NCI-H226 (cell line): ENCODE measurements at places on chromosomes 1 and 21.
A peak's percentile ranks its signal among the peaks of the same experiment; 100 is the strongest.

DNA sequence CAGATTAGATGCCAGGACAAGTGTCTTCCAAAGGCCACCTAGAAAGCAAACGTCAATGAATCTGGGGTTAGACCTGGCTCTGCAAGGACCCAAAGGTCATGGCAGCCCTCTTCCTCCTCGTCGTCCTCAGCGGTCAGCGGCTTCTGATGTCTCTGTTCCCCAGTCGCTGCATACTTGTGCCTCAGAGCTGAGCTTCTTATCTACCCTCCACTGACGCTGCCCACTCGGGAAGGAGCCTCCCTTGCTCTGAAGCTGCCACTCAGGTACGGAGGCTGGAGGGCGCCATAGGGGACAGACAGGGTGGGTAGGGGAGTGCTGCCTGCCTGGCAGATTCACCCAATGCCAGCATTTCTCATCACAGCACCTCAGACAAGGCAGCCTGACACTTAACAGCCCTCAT lies 11.4 kb upstream of the UMODL1 start:
- no peak for DNase-seq

GRCh38 chr1:36137776-36138175 lies 11.5 kb downstream of the TRAPPC3 start:
- DNase-seq, result no peak

DNA sequence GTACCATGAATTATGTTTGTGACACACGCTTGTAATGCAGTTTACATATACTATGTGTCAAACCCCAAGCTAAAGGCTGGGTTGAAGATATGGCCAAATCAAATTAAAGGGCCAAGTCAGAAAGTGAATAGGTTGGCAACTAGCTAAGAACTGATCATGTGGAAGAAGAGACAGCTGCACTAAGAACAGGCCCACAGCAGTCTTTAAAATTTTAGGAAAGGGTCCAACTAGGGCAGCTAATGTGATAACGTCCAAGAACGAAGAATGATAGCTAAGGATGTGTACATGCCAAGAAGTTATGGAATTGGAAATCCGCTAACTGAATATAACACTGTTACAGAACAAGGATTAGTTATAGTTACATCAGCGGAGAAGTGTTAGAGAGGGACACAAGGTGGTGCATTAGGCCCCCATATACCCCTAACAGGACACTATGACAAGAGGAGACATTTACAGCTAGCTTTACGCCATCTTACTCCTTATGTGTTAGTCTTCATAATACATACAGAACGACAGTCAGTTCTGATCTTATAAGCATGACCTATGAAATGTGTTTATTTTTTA lies 6.5 kb upstream of the RNF2 start:
- DNase-seq, result no peak

DNA sequence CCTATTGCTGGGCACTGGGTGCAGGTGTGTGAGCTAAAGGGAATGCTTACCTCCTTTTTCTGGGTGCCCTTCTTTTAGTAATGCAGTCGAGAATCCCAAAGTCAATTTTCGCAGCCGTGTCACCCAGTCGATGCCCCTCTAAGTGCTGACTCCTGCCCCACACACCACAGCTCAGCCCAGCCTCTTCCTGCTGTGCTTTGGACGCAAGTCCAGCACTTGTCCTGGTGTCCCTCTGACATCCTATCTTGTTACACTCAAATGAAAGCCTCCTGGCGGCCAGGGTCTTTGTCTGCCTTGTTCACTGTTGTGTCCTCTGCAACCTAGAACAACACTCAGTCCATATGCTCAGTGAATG lies 58.5 kb upstream of the RUNX3 start:
- DNase-seq, result no peak

DNA sequence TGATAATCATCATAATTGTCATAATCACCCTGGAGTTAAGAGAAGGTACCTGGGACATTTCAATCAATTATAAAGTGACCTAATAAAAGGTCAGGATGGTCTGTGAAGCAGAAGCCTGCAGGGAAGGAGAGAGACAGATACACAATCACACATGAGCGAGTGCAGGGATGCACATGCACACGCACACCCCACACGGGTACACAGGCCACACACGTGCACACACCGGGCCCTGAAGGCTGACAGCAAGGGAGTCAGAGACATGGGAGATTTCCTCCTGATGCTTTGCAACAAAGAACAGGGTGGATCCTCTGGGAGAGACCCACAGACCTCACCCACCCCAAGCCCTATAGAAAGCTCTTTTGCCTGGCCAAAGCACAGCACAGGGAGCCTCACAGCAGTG lies 82.3 kb upstream of the ZC3H12A start:
- no peak for DNase-seq

- DNase-seq, result no peak
These were observed 266.3 kb downstream of the RHOU start for GRCh38 chr1:229001467-229002011.

GRCh38 chr1:217052626-217053025 lies 329.4 kb upstream of the ESRRG start:
- DNase-seq, result no peak

DNA sequence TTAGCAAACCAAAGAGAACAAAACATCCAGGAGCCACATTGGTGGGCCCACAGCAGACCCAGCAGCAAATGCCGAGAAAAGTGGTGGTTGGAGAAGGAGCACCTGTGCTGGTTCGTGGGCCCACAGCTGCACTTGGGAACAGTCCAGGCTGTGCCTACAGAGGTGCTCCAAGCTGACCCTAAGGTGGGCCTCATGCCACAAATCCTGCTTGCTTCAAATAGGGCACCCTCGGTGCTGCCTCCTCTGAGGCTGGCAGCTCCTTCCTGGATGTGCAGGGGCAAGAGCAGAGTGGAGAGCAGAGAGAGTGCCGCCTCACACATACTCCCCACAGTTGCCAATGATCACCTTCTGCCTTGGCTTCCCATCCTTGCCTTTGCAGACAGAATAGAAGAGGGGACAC lies 40.1 kb downstream of the BMP8A start:
- no peak for DNase-seq

- no peak for DNase-seq
These were observed 70.2 kb downstream of the CCDC30 start for GRCh38 chr1:42533101-42533863.

- DNase-seq, result no peak
These were observed 1.4 kb downstream of the LRRN2 start for GRCh38 chr1:204684206-204684570.

GRCh38 chr1:226738421-226738994 lies 574 bp downstream of the ITPKB start:
- DNase-seq, result no peak

DNA sequence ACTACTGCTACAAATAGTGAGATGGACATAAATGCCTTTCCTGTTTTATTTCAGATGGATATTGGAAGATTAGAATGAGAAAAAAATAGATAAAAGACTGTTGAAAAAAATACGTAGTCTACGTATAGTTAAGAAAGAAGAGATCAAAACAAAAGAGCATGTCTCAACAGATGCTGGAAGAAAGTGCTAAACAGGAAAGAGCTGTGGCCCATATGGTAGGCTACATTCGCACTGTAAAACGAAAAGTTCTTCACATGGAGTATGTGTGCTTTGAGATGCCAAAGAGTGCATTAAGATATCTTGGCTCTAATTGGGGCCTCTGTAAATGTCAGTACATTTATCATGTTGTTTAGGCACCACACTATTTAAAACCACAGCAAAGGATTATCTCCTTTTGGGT lies 741.7 kb downstream of the LTN1 start:
- DNase-seq, result no peak

DNA sequence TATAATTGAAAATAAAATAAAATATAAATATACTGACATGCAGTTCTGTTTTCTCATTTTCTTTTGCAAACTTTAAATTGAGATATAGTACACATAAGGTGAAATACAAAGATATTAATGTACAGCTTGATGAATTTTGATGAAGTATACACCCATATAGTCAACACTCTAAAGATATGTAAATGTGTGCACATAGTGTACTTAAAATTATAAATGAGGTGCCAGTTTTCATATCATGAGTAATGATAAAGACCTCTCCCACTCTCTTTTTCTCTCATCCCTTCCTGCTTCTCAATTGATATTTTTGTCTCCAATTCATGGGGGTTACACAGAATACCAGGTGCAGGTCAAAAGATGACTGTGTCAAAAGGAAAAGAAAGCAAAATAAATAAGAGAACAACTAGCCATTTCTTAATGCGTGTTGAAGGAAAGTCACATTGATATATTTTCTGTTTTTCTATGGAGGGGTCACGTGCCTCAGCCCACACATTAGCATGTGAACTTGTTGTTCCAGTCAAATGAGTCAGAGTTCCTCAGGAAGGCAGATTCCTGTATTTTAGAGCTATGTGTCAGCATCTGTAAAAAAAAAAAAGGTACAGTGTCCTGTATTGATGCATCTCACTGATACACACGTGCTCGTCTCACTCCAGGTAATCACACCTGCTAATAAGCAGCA lies 64.3 kb upstream of the HOOK1 start:
- DNase-seq, result peak; percentile 68

GRCh38 chr1:27597516-27598294 lies 6.2 kb downstream of the AHDC1 start:
- peak; percentile 59 for DNase-seq

GRCh38 chr1:181863006-181863405 lies 198.5 kb downstream of the ZNF648 start:
- DNase-seq, result no peak

DNA sequence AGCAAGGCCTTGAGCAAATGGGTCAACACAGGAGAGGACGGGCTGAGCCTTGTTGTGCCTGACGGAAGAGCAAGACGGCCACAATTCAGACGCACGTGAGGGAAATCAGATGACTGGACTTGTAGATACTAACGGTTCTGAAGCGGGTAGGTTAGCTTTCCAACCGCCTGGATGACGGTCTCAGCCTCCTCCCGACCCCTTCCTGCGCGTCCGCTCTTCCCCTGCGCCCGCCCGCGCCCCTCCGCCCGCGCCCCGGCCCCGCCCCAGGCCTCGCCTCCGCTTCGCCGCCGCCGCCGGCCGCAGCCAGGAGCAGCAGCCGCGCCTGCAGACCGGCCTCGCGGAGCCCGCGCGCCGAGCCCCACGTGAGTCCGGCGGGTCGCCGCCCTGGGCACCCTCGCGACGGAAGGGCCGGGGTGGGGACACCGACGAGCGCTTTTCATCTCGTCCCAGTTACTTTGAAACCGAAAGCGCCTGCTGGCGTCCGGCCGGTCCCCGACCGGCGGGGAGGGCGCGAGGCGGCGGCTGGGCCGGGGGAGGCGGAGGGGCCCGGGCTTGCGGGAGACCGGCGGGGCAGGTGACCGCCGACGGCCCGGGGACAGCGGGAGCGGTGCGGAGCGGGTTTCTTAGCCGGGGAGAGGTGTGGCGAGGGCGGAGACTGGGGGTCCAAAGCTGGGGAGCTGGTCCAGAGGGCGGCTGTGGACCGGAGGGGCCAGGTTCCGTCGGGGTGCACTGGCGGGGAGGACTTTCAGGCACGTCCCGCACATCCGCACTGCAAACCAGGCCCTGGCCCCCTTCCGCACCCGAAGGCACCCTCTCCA lies at the start of gene TRAF5:
Gene TRAF5 (plus strand): TSS at position 306 of the 818 bp plus-strand sequence. CDS start 26,407 bp downstream, outside the sequence.
- DNase-seq, result no peak

DNA sequence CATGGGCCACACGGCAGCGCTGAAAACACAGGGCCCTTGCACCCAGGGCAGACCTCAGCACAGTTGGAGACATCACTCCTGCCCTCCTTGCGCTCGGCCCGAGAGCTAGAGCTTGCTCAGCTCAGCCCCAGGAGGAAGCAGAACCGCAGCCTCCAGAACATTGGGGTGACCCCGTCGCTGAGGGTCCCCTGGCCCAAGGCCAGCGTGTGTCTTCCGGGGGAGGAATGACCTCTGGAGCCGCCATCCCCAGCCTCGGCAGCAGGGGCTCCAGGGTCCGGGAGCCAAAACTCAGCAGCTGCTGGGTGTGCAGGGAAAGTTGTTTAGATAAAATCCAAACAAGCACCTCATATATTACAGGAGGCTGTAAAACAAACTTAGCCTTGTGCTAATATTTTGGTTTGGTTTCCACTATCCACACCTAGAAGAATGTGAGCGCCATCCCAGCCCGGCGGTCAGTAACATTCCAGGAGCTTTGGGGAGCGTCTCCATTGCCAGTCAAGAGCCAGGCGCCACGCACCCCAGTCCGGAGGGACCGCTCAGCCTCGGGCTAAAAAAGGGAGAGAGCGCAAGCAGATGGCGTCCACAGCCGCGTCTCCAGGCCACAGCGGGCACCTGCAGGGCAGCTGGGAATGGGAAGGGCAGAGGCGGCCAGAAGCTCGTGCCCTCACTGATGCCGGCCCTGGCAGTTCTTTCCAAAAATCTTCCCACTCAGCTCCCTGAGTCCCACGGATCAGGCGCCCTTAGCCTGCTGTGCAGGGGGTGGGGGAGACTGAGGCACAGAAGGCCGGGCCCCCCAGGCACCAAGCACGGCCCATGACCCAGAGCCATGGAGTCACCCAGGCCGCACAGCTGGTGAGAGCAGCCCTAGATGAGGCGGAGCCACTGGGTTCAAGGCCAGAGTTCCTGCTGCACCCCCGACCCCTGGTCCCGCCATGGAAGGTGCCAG lies 52.0 kb downstream of the SLX9 start:
- DNase-seq, result no peak

DNA sequence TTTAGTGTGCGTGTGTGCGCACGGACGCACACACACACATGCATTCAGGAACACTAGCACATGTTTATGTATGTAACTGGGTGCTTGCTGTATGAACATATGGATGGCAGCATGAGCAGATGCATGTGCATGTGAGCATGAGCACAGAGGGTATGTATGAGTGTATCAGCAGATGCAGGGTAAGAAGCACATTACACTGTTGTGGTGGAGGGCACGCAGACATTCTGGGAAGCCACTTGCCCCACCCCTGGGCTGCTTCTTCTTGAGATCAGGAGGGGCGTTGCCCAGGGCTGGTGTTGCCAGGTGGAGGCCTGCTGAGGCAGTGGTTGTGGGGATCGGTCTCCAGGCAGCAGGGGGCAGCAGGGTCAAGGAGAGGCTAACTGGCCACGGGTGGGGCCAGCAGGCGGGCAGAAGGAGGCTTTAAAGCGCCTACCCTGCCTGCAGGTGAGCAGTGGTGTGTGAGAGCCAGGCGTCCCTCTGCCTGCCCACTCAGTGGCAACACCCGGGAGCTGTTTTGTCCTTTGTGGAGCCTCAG lies 3.9 kb upstream of the P3R3URF start:
- DNase-seq, result peak; percentile 12

DNA sequence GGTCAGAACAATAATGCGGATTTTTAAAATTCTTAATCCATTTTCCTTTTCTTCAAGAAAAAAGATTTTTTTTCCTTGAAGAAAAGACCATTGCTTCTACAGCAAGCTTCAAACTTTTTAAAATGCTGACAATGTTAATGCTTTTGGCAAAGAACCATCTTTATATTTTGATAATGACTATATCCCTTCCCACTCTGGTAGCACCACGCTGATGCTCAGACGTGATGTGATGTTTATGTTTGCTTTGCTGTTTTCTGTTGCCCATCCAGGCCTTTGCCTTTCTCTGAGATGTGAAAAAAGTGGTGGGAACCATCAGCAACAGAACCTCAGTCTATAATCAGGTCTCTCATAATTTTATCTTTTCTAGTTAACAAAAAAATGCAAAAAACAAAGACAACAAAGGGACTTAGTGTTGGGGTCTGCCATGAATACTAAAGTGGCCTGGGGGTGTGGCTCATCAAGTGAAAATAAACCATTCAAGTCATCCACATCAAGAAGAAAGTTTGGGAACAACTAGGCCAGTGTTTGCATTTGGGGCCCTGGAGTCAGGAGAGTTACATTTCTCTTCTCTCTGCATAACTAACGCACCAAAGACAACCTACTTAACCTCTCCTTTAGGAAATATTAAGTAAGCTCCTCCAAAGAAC lies 244.6 kb upstream of the DMRTA2 start:
- DNase-seq, result no peak
